ENCODE measurements at places on chromosomes 3 and 15.

GRCh38 chr3:55893045-55893664 is 406.0 kb upstream of the WNT5A start:
- no peak for DNase-seq

GRCh38 chr15:27241943-27242342 is 271.0 kb downstream of the GABRG3 start:
- no peak for DNase-seq

GRCh38 chr3:61724801-61725200 is 163.4 kb downstream of the PTPRG start:
- DNase-seq = no peak

- no peak for DNase-seq
Measured at GRCh38 chr3:59286791-59287531, 237.1 kb upstream of the CFAP20DC start.

DNA sequence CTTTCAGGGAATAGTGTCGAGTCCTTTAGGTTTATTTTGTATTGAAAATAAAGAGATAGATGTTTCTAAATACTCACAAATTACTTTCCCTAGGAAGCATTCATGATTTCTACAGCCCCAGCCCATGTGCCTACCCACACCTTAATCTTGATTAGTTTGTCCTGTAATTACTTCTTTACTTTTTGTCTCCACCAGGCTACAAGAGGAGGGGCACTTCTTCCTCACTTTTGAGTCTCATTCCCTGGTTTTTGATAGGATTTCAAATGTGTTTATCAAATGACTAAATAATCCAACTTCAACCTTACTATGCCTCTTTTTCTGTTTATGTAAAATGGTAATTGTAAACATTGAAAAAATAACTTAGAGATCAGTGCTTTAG is 1.8 kb downstream of the PXK start:
- DNase-seq = no peak

DNA sequence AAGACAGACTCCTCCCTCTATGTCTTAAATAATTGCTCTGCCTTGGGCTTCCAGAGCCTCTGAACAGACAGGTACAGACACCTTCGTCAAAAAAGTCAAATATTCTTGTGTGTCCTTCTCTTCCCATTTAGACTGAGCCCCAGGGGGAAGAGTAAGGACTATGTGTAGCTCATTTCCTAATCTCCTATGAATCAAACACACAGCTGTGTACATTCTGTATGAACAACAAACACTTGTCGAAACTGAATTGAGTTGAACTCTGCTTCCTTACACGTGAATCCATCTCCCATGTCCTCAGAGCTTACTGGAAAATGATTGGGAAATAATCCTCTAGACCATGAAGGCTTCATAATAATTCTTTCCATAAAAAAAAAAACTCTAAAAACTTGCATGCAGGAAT is 80.8 kb downstream of the MOBP start:
- no peak for DNase-seq

- no peak for DNase-seq
Measured at GRCh38 chr15:62612771-62613170, 429.8 kb upstream of the TPM1 start.

- DNase-seq = no peak
Measured at GRCh38 chr15:65389226-65389625, 11.4 kb upstream of the IGDCC3 start.

GRCh38 chr3:15973940-15974339 is 176.2 kb upstream of the ANKRD28 start:
- no peak for DNase-seq

DNA sequence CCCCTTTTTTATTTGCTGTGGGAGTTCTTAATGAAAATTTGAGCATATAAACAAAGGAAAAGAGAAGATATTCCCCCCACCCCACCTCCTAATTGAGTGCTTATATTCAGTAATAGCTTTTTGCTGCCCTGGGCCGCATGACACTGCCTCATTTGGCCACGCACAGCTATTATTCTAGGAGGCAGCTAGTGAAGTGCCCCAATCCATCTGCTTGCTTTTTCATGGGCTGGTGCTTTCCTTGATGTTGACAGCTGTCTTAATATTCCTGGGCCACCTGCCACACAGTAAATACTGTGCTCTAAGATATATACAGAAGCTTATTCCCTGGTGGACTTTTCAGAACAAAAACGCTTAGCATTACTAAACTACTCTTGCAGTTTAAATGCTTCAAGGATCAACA is 3.8 kb upstream of the CRYBG3 start:
- DNase-seq = peak; percentile 95

- no peak for DNase-seq
Measured at GRCh38 chr15:72154316-72154715, 36.1 kb downstream of the SENP8 start.

DNA sequence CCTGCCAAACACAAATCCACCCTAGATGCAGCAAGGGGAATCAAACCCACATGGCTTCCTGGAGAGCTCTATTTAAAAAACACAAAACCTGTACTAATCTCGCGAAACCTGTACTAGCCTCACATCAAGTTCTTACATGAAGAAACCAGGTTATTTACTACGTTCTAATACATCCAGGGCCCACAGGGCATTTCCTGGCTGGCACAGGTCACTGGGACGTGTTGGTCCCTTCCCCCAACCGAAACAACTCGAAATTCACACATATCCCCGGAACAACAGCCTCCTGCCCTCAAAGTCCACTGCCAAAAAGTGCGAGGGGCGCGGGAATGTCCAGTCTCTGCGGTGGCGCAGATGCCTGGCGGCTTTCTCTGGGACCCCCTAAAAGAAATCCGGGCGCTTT is 955 bp downstream of the CDCP1 start:
- DNase-seq = no peak

DNA sequence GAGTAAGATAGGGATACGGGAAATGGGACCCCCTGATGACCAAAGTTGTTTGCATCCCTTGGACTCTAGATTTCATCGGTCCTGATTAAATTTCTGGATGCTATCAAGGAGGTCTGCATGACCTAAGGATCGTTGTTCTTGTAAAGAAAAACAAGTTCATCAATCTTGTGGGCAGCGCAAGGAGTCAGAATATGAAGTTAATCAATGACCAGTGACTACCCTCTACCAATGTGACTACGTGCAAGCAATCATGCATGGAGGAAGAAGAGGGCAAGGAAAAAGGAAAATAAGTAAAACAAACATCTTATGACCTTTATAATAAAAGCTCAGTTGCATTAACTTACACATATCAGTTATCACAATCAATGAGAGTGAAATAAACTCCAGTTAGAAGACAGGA is 139.7 kb downstream of the RTP4 start:
- no peak for DNase-seq

DNA sequence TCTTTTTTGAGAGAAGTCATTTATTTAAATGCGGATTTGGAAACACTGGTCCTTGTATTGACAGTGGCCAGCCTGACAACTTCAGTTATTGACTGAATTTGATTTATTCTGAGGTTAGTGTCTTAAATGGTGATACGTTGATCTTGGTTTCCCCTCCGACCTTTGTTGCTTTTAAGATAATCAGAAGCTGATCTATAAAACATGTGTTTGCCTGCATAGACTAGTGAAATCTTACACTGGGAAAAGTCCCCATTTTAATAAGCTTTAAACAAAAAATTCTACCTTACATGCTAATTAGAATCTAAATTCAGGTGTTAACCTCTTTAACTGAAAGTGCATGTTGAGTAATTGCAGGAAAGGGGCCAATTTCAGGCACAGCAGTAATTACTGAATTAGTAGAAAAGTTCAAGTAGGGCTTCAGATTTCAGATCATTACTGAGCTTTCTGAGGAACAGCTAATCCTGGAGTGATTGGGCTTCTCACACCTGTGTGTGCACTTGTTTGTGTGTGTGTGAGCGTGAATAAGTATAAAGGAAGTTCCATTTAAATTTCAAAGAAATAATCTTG is 221.4 kb downstream of the SOX2 start:
- no peak for DNase-seq

DNA sequence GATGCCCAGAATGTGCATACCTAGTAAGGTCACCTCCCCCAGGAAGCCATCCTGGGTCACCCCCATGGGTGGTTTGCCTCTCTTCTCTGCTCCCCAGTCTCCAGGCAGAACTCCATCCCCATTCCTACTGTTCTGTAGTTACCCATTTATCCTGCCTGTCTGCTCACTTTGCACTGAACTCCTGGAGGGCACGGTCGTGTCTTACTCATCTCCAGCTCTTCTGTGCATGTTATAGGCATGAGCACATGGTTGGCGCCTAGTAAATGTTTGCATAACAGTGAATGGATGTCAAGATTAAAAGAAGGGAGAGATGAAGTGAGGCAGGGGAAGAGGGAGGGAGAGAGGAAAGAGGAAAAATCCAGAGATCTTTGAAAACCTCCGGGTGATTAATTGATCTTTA is 208.4 kb upstream of the TRIM42 start:
- no peak for DNase-seq

DNA sequence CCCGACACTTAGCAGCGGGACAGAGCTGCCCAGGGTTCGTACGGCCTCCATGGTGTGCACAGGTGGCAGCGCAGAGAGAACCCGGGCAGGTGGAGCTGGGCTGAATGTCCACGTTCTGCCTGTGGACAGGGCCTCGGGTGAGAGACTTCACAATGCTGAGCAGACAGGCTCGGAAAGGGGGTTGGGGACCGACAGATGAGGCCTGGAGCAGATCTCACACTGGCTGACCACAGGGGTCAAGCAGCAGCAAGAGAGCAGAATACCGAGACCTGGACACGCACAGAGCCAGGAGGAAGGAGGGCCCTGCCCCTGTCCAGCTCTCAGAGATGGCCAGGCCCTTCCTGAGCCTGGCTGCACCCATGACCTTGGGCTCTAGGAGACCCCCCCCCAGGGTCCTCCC is 83.0 kb downstream of the VGLL4 start:
- no peak for DNase-seq

DNA sequence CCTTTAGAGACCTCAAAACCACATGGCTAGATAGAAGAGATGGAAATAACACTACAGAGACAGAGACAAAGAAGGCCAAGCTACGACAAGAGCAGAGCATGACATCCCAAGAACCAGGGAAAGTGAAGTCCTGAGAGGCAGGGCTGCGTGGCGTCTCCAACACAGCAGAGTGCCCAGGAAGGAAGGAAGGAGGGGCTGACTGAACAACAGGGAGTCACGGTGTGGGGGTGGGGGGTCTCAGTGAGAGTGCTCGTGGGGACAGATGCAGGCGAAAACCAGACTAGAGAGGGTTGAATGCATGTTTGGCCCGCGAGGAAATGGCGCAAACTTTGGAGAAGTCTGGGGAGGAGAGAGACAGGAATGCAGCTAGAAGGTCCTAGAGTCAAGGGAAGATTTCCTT is 44.0 kb downstream of the ADAMTS17 start:
- DNase-seq = no peak

DNA sequence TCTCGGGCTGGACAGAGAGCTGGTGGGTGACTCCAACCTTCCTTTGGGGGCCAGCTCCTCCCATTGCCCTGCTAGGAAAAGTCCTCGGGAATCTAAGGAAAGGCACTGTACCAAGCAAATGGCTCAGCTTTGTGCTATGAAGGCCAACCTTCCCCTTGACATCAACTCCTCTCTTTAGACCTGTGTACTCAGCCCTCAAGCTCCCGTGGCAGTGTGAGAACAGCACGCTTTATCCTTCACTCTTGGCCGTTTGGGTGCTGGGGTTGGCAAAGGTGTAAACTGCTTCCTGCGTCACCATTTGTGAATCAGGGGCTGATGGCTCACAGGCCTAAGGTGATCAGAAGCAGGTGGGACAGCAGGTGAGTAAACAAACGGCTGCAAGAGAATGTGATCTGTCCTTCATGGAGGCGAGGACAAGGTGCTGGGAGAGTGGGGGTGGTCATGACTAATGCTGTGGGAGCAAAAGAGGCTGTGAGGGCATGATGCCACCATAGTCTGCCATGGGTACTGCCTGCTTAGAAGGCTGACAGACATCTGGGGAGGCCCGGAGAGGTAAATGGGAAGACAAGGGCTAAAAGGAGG is 165.2 kb upstream of the TPM1 start:
- no peak for DNase-seq

- no peak for DNase-seq
Measured at GRCh38 chr3:66322436-66322835, 101.6 kb downstream of the SLC25A26 start.

- no peak for DNase-seq
Measured at GRCh38 chr3:18531662-18532061, 106.5 kb upstream of the SATB1 start.

GRCh38 chr15:74176262-74177214 is 3.0 kb downstream of the ISLR start:
- no peak for DNase-seq

DNA sequence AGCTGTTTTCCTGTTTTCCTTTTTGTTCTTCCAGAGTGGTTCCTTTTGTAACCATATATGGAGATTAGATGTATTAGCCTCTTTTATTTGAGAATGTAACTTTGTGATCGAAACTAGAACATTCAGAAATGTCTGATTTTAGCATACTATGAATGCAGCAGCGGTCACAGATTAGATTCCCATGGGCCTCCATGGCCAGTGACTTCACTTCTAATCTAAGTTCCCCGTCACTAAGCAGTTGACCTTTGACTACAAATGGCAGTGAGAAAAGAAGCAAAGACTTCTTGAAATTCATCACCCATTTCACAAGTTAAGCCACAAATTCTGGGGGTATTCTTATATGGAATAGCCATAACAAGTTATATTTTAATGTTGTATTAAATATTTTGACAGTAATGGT is 114.6 kb upstream of the FLNB start:
- DNase-seq = no peak

- no peak for DNase-seq
Measured at GRCh38 chr3:97575742-97576141, 188.8 kb upstream of the ARL6 start.

Measured in NCI-H446 treated with DMSO at 0.1 percent for 48 hours (cell line).